Daoy (cell line): ENCODE measurements at places on chromosomes 5 and 9. TPM values are rescaled to one million over a fixed set of nuclear protein-coding genes. Genes with fewer than 3 reads are reported as not detected.

DNA sequence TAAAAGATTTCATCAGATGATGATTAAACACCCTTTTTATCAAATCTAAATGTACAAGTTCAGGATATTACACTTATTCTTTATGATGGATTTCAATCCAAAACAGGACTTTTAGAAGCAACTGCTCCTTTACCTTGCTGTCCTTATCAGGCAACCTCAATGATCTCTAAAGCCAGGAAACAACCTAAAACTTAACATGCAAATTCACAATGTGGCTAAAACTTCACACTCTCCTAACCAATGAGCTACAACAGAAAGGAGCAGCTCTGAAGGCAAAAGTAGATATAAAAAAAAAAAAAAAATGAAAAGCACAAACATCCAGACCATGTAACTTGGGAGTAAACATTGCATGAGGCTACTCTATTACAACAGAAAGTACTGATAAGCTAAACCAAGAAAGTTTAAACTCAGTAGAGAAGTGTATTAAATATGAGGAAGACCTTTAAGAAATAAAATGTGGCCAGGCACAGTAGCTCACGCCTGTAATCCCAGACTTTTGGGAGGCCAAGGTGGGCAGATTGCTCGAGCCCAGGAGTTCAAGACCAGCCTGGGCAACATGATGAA lies 22.9 kb downstream of the SLC25A51 start:
- DNase-seq = no peak

- DNase-seq = no peak
These were observed 202.9 kb downstream of the SGCD start for GRCh38 chr5:156529892-156530291.

DNA sequence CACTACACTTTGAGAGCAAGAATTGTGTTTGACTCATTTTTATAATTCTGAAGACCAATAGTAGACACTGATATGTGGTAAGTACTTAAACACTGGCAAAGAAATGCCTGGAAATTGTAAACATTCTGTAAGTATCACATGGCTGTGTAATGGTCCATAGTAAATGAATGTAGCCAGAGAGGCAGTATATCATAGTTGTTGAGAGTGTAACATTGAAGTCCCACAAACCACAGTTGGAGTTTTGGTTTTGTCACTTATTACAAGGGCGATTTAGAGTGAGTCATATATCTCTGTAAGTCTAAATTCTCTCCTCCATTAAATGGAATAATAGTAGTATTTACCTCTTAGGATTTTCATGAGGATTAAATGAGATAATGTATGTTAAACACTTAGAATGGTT lies 181.1 kb upstream of the MEF2C start:
- peak; percentile 43 for DNase-seq

Gene WNK2
- 1.4 and 2.8 TPM in 2 replicates for total RNA-seq

- no peak for DNase-seq
These were observed 598.3 kb downstream of the EFNA5 start for GRCh38 chr5:107072440-107072839.

GRCh38 chr9:36147441-36148175 lies 11.1 kb downstream of the GLIPR2 start:
- no peak for DNase-seq

- DNase-seq = no peak
These were observed 4.5 kb downstream of the PIP5K1B start for GRCh38 chr9:68709291-68710110.

DNA sequence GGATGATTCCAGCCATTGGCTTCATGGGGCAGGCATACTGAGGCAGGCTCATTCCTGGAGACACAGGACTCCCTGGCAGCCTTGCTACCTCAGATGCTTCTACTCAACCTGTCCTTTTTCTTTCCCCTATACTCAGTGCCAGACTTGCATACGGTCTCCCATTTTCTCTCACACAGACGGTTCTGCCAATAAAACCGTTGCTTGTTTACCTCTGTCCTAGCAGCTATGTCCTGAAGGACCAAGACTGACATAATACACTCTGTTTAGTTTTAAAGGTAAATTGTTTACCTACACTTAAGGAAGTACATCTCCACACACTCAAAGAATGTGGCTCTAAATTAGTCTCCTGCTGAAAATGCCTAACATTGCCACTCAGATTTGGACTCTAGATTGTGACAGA lies 151.0 kb upstream of the RFX3 start:
- DNase-seq = no peak

GRCh38 chr5:149561848-149562247 lies 10.6 kb upstream of the CSNK1A1 start:
- peak; percentile 91 for DNase-seq

GRCh38 chr9:91192381-91193086 lies 169.2 kb downstream of the AUH start:
- no peak for DNase-seq

- no peak for DNase-seq
These were observed 14.8 kb downstream of the STXBP1 start for GRCh38 chr9:127626752-127627493.

Gene NOXA1
- not detected in 2 replicates for total RNA-seq

GRCh38 chr5:31613651-31614050 lies 25.3 kb upstream of the PDZD2 start:
- DNase-seq = peak; percentile 44

DNA sequence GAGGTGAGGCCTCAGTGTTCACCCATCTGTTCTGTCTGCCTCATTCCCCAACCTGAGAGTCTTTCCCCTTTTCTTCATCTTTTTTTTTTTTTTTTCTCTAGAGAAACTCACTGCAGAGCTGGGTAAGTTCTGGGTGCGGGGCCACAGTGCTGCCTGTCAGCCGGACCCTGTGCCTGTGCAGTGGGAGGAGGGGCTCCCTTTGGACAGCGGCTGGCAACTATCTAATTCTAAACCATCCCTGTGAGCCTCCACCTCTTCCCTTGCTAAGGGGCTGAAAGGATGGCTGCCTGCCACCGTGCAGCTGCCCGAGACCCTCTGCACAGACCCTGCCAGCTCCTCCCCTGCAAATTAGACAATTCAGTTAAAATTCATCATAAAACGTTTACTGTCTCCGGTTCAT lies 14.1 kb downstream of the BTNL9 start:
- no peak for DNase-seq

DNA sequence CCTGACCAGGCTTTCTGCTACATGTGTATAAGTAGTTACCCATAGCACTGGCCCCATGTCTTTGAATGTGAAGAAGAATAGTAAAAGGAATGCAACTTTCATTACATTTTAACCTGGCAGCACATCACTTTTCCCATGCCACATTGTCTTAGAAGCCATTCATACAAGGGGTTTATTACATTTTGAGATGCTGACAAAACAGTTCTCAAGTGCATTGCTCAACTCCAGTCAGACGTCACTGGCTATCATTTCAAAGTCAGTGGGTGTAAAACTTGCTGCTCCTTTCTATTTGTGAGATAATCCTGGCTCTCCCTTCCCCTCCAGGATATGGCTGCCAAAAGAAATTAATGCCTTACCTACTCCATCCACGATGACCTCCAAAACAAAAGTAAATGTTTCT lies 97.0 kb upstream of the VCAN start:
- DNase-seq = no peak

Gene SPINK6
- not detected in 2 replicates for total RNA-seq

- no peak for DNase-seq
These were observed 52.1 kb downstream of the TLE1 start for GRCh38 chr9:81637276-81637675.

- no peak for DNase-seq
These were observed 117.7 kb downstream of the SNCAIP start for GRCh38 chr5:122429545-122430318.

- peak; percentile 32 for DNase-seq
These were observed 70.5 kb downstream of the PIK3R1 start for GRCh38 chr5:68285851-68286611.

Gene SPATA31A3
- not detected in 2 replicates for total RNA-seq

Gene PCDHGA11
- total RNA-seq = 15.0 TPM in 2 replicates

GRCh38 chr5:100840370-100840769 lies 62.7 kb downstream of the ST8SIA4 start:
- no peak for DNase-seq

- no peak for DNase-seq
These were observed 72.8 kb downstream of the MAPKAP1 start for GRCh38 chr9:125634040-125634717.

Gene KCNV2
- total RNA-seq = not detected in 2 replicates

- DNase-seq = no peak
These were observed 2.4 kb downstream of the TTC39B start for GRCh38 chr9:15304632-15305031.

DNA sequence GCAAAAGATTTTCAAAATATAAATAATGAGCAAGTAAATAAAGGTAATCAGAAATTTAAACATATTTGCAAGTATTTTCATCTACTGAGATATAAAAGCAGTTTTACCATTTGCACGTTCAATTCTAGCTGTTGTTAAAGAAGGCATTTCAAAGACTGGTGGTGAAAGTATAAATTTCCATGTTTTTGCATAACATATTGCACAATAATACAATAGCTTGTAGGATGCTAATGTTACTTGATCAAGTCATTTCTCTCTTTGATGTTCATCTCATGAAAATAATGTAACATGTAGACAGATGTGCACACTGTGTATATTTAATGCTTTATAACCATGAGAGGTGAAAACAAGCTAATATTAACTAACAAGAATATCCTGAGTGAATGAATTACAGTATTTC lies 651.9 kb downstream of the CDH9 start:
- no peak for DNase-seq

- DNase-seq = no peak
These were observed 247.3 kb upstream of the TAS2R1 start for GRCh38 chr5:9877488-9877887.

DNA sequence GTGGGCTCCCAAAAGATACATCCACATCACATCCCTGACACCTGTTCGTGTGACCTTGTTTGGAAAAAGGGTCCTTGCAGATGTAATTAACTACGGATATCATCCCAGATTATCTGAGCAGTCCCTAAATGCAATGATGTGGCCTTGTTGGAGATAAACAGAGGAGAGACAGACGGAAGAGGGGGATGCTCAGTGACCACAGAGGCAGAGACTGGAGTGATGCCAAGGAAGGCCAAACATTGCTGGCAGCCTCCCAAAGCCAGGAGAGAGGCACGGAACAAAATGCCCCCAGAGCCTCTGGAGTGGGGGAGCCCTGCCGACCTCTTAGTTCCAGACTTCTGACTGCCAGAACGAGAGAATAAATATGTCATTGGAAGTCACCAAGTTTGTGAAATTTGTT lies 15.0 kb upstream of the VAV2 start:
- no peak for DNase-seq

Gene CYLC2
- total RNA-seq = not detected in 2 replicates

- DNase-seq = no peak
These were observed 90.3 kb upstream of the ARAP3 start for GRCh38 chr5:141772281-141772680.

GRCh38 chr9:3401221-3401954 lies 124.4 kb downstream of the RFX3 start:
- peak; percentile 34 for DNase-seq

- no peak for DNase-seq
These were observed 343.1 kb downstream of the ZSWIM6 start for GRCh38 chr5:61675015-61675692.

DNA sequence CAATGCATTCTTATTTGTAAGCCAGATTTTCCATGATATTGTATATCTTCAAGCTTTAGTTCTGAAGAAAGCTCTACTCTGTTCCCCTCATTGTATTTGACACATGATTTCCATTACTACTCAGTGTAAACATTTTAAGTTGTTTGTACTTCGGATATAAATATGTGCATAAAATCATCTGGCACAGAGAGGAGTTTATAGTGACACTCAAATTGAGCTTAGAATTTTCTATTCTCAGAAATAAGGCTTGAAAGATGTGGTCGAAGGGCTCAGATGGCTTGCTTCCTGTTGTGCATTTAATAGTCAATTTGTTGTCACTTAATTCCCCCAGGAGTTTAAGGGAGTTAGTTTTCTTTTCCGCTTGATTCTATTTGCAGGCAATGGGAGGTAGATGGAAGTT lies 88.8 kb downstream of the PPIC start:
- DNase-seq = no peak

Gene TAF11L13
- 0.17 TPM in 1 of 2 replicates, not detected in the other for total RNA-seq

GRCh38 chr5:109453251-109453650 lies 43.5 kb upstream of the PJA2 start:
- DNase-seq = no peak

Gene SPACA9
- 1.4 and 3.8 TPM in 2 replicates for total RNA-seq

- DNase-seq = no peak
These were observed 153.6 kb downstream of the TRIO start for GRCh38 chr5:14296533-14297331.

DNA sequence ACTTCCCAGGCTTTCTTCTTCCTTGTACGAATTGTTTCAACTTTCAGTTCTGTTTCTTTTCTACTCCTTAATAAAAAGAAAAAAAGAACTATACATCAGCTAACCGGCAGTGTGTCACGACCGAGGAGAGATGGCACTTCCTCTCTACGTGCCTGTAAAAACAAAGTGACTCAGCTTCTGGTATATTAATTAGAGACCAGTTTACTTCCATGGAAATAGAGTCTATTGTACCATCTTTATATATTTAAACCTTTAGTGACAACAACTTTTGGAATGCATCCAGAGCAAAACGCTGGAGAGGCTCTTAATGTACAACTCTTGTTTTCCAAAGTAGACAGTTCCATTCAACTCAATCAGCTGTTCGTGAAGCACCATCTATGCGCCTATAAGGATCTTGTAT lies 94.5 kb upstream of the LIFR start:
- DNase-seq = peak; percentile 63

Gene NINJ1
- 18.2 and 19.9 TPM in 2 replicates for total RNA-seq

Gene STING1
- 8.2 and 9.0 TPM in 2 replicates for total RNA-seq

DNA sequence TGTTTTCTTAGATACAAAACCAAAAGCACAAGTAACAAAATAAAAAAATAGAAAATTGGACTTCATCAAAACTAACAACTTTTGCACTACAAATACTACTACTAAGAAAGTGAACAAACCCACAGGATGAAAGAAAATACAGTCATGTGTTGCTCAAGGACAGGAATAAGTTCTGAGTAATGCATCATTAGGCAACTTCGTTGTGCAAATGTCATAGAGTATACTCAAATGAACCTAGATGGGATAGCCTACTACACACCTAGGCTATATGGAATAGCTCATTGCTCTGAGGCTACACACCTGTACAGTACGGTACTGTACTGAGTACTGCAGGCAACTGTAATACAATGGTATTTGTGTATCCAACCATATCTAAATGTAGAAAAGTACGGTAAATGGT lies 88.3 kb downstream of the RAPGEF1 start:
- no peak for DNase-seq

DNA sequence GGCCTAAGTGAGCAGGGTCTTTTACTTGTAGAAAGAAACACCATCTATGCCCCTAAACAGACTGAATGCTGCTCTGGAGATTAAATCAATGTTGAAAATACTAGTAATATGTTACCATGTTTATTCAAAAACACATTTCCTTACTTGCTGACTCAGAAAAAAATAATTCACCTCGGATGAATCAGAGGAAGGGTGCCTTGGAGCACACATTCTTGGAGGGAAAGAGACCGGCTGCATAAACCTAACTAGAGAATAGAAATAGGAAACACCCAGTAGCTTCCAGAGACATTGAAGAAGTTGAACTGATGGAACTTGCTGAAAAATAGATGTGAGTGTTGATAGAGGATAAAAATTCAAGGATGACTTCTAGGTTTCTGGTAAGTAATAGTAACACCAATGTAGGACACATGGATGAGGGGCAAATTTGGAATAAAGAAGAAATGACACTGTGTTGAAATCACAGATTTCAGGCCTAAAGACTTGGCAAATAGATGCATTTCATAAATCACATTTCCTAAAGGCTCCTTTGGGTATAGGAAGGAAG lies 76.9 kb upstream of the MINAR2 start:
- DNase-seq = no peak

Gene DBH
- not detected in 2 replicates for total RNA-seq
